ENCODE measurements at places on chromosomes 13 and 19.

- no peak for DNase-seq
Observed at GRCh38 chr13:27295660-27296059, 25.0 kb downstream of the RASL11A start.

DNA sequence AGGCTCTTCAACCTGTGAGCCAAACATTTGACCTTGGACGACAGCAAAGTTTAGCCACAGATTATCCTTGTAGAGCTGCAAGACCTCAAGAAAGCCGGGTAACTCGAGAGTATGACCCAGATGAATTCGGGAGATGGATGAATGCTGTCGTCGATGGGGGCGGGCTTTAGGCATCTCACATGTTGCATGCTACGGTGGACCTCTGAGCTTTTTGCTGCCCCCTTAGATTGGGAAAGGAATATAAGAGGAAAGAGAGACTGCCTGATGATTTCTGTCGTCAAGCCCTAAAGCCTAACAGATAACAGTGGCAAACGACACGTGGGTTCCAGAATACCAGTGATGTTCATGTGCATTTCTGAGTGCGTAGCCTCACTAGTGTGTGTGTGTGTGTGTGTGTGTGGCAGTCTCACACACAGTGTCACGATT lies 730 bp upstream of the ABCC4 start:
- DNase-seq, result no peak

GRCh38 chr19:42176649-42176989 lies 40.9 kb downstream of the DEDD2 start:
- no peak for DNase-seq

- DNase-seq, result no peak
Observed at GRCh38 chr13:66513728-66514127, 716.4 kb downstream of the PCDH9 start.

GRCh38 chr19:12778017-12778904 lies 2.9 kb upstream of the HOOK2 start:
- DNase-seq, result peak; percentile 87

DNA sequence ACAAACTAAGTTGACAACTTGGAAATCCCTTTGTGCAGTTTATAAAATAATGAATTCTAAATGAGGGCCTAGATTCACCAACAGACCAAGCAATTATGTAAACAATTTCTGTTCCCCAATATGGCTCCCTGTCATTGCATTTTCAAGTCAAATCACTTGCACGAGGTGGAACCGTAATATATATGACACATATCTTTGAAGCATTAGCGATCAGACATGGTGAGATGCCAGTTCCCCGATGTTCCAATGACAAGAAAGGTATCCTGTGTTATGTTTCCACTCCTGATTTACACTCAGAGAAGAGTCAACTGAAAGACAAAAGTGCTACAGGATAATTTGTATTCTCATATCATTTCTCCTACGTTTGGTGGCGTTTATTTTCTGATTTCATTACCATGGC lies 108.5 kb upstream of the TDRD3 start:
- no peak for DNase-seq

DNA sequence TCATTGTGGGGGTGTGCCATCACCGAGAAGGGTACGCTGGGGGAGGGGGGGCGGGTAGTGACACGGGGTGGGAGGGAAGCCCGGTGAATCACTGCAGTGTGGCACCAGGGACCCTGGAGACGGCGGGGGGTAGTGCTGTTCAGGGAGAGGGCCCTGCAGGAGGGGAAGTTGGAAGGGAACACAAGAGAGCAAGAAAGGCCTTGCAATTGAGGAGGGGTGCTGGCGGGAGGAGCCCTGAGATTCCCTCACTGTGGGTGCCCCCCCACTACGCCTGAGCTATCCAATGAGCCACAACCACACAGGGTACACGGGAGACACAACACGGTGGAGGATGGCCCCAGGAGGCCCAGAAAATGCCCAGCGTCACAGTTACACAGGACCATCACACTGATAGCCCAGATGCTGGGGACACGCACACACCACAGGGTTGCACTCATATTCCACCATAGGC lies 516 bp upstream of the ATP1A3 start:
- DNase-seq, result no peak

DNA sequence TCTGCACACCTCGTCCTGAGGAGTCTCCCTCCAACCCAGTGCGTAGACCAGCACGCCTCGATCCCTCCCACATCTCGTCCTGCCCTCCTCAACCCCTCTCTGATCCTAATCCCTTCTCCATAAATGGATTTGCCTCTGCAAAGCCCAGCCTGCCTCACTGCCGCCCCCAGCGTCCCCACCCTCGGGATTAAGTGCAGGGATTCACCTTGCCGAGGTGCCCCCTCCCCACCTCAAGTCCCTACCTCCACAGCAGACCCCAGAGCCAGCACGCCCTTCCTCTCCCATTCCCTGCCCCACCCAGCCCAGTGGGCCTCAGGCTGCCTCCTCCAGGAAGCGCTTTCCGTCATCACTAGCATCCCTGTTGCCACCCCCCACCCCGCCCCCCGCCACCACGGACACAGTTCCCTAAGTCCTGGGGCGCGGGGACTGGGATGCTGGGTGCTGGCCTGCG lies 4.0 kb downstream of the KLF16 start:
- no peak for DNase-seq

GRCh38 chr13:51552027-51552426 lies 32.2 kb upstream of the WDFY2 start:
- no peak for DNase-seq

DNA sequence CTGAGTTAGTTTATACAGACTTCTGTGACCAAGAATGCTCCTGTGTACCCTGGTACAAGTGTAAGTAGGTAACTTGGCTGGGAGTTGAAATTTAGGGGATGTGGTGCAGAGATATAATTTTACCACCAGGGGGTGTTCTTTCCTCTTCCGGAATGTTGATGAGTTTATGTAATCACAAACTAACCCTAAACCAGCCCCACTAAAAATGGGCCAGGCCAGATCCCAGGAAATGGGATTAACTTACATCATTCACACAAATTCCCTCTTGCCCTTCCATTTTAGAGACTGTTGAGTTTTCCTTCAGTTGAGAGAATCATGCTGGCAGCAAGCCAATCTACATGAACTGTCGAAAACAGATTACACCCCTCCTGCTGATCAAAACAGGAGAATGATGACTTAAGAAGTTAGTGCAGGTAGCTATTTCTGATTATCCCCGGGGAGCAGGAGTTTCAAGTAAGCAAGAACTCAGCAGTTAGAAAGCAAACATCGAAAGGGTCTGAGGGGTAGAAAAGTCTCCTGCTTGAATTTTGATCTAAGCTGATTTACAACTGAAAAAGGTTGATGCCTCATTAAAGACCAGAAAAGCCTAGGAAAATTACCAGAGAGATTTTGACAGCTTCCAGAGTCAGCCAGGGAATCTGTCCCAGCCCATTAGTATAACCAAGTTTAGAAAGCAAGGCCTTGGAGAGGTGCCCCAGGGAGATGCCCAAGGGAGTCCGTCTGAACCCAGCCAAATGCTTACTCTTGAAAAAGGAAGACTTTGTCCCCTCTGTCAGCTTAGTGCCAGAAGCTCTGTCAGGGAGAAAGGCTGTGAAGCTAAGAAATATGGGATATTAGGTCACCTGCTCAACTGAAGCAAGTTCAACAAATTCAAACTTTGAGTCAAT lies 32.3 kb upstream of the MED4 start:
- peak; percentile 60 for DNase-seq

GRCh38 chr19:2229103-2230032 lies 6.8 kb downstream of the PLEKHJ1 start:
- no peak for DNase-seq

GRCh38 chr19:51099047-51099382 lies 9.2 kb downstream of the CTU1 start:
- DNase-seq, result no peak

GRCh38 chr19:46728208-46728607 lies 11.3 kb upstream of the PRKD2 start:
- no peak for DNase-seq

- DNase-seq, result no peak
Observed at GRCh38 chr19:52669586-52669985, 31.4 kb upstream of the ZNF83 start.

- DNase-seq, result no peak
Observed at GRCh38 chr13:97600458-97601075, 166.6 kb downstream of the RAP2A start.

GRCh38 chr19:49473868-49474541 lies at the start of gene FLT3LG:
Gene FLT3LG, plus strand, starts transcription at chr19:49474215. Its CDS starts 425 bp downstream, at chr19:49474640.
- DNase-seq, result peak; percentile 84

- DNase-seq, result no peak
Observed at GRCh38 chr13:30730526-30730925, 4.8 kb upstream of the ALOX5AP start.

- DNase-seq, result no peak
Observed at GRCh38 chr19:47272448-47273312, 2.0 kb upstream of the INAFM1 start.

- no peak for DNase-seq
Observed at GRCh38 chr19:4991538-4991937, 22.6 kb downstream of the KDM4B start.

DNA sequence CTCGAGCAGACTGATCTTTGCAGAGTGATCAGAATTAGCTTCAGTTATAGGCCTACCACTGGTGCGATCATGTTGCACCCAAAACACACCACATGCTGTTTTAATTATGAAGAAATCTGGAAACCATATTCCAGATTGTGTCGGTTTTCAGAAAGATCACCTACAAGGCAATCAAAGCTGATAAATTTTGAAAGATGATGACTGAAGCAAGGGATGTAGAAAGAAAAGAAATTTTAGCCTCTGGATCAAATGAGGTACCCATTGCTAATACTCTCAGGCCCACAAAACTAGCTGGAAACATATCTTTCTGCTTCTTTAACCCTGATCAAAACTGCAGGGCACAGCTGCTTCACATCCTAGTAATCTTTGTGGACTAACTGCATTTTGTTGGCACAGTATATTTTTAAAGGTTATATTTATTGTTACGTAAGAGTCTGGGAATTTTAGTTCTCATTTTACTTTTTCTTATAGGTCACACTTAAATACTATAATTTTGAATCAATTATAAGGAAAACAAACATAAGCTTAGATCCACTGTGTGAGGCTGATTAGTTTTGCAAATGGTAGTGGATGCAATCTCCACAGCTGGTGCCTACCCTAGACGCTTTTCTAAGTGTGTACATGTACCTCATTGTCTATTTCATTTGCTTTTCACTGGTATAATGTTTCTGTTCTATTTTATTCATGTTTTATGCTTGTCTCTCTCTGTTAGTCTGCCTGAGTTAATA lies 150.9 kb downstream of the RGCC start:
- no peak for DNase-seq

- DNase-seq, result no peak
Observed at GRCh38 chr13:44974056-44974793, 15.0 kb downstream of the NUFIP1 start.

- no peak for DNase-seq
Observed at GRCh38 chr13:109096101-109096500, 466.7 kb downstream of the MYO16 start.

DNA sequence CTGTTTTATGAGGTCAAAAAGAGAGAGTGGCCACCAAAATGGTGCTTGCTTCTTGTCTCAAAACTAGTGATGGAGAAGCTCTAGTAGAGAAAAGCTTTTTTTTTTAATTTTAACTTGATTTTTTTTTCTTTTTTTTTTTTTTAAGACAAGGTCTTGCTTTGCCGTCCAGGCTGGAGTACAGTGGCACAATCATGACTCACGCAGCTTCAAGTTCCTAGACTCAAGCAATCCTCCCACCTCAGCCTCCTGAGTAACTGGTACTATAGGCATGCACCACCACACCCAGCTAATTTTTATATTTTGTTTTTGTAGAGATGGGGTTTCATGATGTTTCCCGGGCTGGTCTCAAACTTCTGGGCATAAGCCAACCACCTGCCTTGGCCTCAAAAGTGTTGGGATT lies 279.0 kb downstream of the TBC1D4 start:
- DNase-seq, result no peak

GRCh38 chr13:113098162-113098732 lies 7.3 kb upstream of the F7 start:
- DNase-seq, result peak; percentile 80

DNA sequence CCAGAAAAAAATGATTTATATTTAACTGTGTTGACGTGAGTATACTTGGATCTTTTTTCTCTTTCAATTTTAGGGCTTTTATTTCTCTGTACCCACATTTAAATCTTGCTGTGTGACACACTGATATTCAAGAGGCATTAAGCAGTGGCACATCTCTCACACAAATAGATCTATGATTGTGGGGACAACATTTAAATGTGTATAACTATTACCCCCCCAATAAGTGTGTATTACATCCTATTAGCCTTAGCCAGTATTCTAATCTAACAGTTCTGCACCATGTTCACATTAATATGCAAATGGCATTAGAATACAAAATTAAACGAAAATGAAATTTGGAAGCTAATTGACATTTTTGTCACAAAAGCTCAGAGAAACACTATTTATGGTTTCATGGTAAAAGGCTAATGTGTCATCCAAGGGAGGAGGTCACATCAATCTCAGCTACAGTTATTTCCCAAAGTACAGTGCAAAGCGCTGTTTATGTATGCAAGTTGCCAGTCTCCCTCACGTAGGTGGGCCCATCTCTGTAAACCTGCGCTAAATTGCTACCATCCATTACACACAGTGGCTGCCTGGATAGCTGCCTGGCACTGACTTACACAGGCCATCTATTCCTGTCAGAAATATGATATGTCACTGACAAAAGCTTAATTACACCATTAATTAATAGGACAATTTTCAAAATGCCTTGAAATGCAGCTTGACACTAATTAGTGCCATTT lies 984.7 kb upstream of the PCDH9 start:
- DNase-seq, result no peak

GRCh38 chr19:6501740-6502648 lies at the start of gene TUBB4A:
Gene TUBB4A, minus strand, starts transcription at chr19:6502309. Its CDS starts 97 bp downstream, at chr19:6502212.
- DNase-seq, result no peak

DNA sequence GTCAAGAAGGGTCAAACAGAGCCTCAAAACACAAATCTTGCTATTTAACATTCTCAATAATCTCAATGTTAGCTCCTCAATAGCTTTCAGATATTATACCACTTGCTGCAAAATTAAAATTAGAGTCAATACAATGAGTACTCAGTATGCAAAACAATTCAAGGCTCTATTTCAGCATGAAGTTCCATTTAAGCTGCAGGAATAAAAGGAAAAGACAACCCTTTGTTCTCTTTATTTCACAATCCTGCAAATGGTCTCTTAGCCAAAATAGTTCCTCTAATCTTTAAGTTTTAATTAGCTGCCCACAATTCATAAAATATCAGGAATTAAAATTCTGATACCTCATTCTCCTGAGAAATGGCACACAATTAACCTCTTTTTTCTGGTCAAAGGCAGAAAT lies 40.5 kb upstream of the DCT start:
- DNase-seq, result no peak

- DNase-seq, result no peak
Observed at GRCh38 chr13:29817604-29818378, 32.6 kb downstream of the UBL3 start.

GRCh38 chr13:34943436-34944273 lies 1.6 kb downstream of the NBEA start:
- no peak for DNase-seq

DNA sequence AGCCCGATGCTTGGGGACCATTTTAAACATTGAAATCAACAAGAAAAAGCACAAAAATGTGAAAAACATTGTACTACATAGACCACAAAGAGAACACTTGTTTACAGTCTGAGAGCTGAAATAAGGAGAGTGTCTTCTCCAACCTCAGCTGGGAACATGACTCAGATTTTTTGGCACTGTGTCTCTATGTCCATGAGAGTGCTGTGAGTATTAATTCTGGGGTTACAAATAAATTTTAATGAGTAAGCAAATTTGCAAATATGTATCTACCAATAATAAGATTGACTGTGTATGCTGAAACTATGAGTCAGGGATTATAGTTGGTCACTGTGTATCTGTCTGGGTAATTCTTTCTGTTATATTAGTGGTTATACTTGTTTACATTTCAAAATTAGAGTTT lies 174.0 kb downstream of the DCT start:
- DNase-seq, result no peak

- DNase-seq, result no peak
Observed at GRCh38 chr19:21402303-21402985, 5.5 kb downstream of the ZNF493 start.
